ENCODE measurements at places on chromosomes 7 and 10.

DNA sequence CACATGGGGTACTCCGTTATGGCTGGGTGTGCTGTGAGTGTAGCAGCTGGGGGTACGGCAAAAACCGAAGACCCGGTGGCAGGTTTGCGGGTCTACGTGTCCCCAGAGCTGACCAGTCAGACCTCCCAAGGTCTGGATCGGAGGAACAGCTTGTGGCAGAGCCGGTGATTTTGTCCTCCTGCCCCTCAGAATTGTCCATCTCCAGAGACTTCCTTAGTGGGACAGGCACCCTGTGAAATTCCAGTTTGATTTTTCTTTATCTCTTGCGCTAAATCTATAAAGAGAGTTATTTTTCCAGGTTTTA, 1.0 kb downstream of the EIF3B start:
- no peak for DNase-seq

GRCh38 chr10:299969-300368, 164.7 kb downstream of the ZMYND11 start:
- no peak for DNase-seq

GRCh38 chr7:63899691-63900393, 98.8 kb upstream of the ZNF722 start:
- DNase-seq, result no peak

DNA sequence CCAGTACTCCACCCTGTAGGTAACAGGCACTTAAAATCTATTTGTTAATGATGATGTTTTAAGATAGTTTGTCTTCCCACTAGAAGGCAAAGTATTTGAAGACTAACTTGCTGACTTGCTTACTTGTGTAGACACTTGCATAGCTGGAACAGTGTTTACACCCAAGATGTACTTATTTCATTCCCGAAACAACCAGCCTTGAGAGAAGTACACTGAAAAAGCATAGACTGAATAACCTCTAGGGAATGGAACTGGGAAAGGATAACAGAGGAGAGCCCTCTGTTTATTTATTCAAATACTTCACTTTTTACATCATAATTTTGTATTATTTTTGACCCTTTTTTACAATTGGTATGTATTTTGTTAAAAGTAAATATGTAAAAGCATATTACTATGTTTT, 33.1 kb upstream of the TMEM26 start:
- no peak for DNase-seq

DNA sequence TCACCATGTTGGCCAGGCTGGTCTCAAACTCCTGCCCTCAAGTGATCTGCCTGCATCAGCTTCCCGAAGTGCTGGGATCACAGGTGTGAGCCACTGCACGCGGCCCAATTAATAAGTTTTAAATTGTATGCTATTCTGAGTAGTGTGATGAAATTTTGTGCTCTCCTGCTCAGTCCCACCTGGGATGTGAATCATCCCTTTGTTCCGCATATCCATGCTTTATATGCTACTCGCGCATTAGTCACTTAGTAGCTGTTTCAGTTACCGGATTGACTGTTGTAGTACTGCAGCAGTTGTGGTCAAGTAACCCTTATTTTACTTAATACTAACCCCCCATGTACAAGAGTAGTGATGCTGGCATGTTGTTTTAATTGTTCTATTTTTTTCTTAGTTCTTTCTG, 47.3 kb upstream of the OIT3 start:
- DNase-seq, result peak; percentile 53

DNA sequence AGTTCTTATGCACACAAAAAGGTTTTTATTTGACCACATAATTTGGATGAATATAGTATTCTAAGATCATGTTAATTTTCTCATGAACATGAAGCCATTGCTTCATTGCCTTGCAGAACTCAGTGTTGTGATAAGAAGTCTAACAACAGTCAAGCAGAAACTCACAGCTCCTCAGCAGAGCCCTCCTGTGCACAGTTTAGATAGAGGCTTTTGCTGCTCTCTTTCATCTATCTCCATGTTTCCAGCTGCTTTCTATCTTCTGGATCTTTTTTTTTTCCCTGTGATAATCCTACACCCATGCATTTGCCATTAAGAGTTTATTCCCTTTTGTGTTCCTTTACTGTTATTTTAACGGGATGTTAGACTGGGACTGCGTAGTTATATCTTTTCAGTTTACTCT, 557.7 kb upstream of the LRRTM3 start:
- no peak for DNase-seq

- DNase-seq, result no peak
These were observed 16.1 kb downstream of the CCSER2 start for GRCh38 chr10:84344526-84344925.

GRCh38 chr10:116163333-116164131, 109.5 kb downstream of the GFRA1 start:
- DNase-seq, result peak; percentile 20

GRCh38 chr10:113473851-113474250, 79.0 kb upstream of the HABP2 start:
- DNase-seq, result peak; percentile 24

- DNase-seq, result no peak
These were observed 43.7 kb upstream of the MKI67 start for GRCh38 chr10:128169811-128170379.

GRCh38 chr7:111384065-111384891, 178.0 kb downstream of the IMMP2L start:
- no peak for DNase-seq

DNA sequence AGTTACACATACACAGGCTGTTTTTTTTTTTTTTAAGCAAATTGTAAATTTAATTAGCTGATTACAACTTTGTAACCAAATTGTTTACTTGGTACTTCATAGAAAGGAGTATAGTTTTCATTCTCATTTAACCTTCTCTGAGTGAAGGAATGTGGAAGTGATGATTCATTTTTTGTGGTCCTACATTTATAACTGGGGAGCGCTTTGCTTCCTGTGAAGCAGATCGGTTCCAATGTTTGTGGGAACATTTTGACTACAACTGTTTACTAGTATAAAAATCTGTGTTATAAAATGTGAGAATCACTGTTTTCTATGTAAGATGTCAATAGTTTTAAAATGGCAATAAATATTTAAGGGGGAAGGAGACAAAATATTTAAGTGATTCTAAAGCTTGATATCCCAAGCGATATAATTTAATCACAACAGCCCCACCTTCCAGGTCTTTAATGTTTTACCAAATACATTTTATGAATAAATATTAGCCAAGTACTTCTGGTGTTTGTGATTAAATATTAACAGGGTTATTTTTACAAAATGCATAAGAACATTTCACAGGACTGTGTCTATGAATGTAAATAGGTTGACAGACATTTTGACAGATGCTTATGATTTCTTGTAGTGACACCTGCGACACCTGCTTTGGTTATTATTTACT, 57.1 kb downstream of the NXPH1 start:
- no peak for DNase-seq

DNA sequence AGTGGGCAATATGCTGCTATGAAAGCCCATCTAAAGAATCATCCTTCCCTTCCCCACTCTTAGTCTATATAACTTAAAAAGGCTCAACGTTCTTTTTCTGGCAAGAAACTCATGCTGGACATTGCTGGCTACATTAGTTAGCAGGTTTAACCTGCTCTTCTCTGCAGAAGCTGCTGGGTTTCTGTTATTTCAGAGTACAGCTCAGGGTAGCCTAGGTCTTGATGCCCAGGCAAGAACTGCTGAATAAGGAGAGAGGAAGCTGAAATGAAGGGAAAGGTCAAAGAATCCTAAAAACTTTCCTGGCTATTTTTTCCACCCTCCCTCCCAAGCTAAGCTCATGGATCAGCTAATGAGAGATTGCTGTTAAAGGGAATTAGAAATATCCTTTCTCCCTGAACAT, 79.4 kb downstream of the ANKIB1 start:
- no peak for DNase-seq

- DNase-seq, result no peak
These were observed 28.5 kb downstream of the EPC1 start for GRCh38 chr10:32318476-32318896.

GRCh38 chr10:84523526-84523925, 195.1 kb downstream of the CCSER2 start:
- no peak for DNase-seq

DNA sequence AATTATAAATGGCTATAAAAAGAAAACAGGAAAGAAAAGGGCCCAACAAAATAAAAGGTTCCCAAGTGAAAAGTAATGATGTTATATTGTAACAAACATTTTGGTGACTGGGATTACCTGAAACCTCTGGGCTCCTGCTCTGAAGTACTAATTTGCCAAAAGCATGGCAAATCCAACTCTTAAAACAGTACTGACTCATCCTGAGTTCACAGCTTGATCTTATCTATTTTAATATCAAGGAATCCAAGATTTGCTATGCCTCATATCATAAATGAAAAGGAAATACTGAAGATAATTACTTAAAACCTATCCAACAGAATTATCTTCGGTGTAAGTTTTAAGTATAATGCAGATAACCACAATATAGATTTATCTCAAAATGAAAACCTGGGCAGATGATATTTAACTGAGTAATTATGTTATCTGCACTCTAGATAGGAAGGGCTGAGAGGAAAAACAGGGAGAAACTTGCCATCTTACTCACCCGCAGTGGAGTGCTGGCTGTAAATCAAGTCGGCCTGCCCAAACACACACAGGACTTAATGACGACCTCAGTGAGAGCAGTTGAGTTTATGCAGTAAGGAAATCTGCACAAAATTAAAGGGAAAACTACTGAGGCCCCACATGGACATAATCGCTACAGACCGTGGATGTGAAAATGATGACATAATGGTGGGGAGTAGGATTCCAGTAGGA, 48.4 kb downstream of the MPP7 start:
- no peak for DNase-seq

DNA sequence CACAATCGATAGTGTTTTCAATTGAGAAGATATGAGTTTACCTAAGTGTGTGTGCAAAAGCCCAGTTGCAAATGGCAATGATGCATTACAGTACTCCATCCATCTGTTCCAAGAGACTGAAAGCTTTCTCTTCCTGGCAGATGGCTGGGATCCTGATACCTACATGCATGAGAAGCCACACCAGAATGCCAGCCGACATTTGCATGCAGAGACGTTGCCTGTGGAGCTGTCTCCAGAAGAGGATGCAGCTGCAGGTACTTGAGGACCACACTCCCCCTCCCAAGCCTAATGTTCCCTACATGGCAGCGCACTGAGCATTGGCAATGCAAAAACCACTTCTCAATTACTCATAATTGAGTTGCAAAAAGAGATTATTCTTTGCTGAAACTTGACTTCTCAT, 332.1 kb downstream of the WDR11 start:
- DNase-seq, result no peak

- no peak for DNase-seq
These were observed 652 bp downstream of the KAZALD1 start for GRCh38 chr10:101062232-101063049.

DNA sequence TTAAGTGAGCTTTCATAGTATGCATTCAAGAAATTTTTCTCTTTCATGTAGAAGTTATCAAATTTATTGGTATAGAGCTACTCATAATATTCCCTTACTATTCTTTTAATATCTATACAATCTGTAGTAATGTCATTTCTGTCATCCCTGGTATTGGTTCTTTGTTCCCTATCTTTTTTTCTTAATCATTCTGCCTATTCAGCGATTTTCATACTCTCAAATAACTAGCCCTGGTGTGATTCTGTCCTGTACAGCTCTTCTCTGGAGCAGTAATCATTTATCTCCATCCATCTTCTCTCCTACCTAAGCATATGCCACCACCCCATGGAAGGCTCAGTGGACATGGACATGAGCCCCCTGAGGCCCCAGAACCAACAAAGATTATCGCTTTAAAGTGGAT, 213.2 kb upstream of the NEBL start:
- no peak for DNase-seq

GRCh38 chr7:132937286-132937685, 144.6 kb downstream of the CHCHD3 start:
- DNase-seq, result no peak

DNA sequence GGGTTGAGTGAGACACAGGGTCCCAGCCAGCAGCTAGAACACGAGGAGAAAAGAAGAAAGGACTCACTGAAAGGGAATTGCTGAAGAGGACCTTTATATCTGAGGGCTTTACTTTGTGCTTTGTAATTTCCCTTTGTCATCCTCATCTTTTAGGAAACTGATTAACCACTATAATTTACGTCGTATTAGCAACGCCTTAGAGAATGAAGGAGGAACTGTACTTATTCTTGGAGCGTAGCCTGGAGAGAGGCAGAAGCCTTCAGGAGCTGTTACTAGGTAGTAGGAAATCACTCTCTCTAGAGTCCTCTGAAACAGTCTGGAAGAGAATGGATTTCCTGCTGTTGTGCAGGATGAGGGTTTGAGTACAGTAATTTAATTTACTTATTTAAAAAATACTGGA, 101.0 kb upstream of the STEAP1B start:
- no peak for DNase-seq

DNA sequence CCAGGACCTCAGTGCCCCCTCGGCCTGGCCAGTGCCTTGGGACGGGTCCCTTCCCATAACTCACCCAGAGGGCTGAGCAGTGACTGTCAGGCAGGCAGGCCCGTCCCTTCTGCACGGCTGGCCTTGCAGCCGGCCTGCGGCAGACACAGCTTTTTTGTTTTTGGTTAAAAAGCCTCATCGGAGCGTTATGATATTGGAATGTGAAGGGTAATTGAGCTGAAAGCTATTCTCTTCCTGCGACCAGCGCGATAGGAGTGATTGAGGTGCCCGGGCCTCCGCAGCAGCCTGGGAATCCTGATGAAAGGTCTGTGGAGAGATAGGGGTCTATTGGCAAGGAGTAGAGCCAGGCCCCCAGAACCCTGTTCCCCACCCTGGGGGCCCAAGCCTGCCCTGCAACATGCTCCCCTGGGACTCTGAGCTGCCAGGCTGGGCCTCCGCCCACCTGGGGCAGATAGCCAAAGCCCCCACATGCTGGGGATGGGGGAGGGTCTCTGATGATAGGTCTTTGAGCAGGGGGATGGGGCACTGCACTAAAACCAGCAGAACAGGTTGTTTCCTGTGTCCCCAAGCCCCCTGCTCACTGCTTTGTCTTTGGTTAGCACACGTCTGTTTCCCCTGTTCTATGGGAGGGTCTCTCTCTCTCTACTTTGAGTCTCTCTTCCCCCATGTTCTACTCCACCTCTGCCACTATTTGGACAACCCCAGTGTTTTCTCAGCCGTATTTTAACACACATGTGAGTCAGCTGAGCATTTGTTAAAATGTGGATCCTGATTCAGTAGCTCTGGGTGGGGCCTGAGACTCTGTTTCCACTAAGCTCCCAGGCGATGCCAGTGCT, 131.9 kb downstream of the CDH23 start:
- peak; percentile 31 for DNase-seq

DNA sequence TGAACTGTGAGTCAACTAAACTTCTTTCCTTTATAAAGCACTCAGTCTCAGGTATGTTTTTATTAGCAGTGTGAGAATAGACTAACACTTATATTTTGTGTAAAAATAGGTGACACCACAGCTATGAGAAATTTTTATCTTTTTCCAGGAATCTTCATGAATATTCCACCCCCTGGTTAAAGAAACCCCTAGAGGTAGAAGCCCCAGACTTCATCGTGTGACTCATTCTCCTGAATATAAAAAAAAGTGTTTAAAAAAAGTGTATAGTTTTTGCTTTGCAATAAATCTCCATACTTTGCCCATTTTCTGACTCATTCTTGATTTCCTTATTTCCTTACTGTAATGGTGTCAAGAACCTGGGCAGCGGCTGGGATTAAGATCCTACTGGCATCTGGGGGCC, 667.6 kb upstream of the CELF2 start:
- no peak for DNase-seq

GRCh38 chr10:129258283-129258923, 208.6 kb upstream of the MGMT start:
- DNase-seq, result no peak
